Anterior cingulate cortex (tissue), 58 donors: ENCODE measurements at places on chromosomes 6 and 20.
A peak's percentile ranks its signal among the peaks of the same experiment; 100 is the strongest.

GRCh38 chr6:53326372-53327016 lies 22.3 kb downstream of the ELOVL5 start:
- no peak for DNase-seq

DNA sequence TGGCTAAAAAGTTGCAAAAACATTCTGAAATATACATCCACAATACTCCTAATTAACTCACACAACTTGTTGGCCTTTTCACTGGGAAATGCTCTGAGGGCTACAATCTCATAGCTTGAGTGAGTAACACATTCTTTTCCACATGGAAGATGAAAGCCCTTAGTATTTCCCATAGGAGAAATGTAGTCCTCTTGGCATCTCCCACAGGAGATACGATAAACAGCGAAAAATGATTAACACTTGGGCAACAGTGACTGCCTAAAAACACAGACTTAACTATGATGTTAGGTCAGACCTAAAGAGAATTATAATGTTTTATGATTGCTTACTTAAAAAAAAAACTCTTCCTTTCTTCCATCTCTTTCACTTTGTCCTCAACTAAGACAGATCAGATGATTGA lies 9.0 kb downstream of the MYLK4 start:
- DNase-seq, result no peak

DNA sequence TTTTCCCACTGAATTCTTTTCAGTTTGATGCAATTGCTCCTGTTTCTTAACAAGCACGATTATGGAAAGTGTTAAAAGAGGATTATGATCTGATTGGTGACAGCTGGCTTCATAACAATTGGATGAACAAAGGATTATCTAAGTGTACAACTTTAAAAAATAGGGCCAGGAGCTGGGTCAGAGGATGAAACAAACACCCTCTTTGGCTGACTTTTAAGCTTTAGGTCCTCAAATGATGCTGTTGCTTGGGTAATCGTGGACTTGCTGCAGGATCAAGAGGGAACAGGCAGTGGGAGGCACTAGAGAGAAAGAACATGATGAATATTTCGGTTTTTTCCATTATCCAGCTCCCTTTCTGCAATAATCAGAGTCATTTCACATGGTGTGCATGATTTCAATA lies 35.5 kb upstream of the TMX4 start:
- DNase-seq, result no peak

GRCh38 chr6:40620574-40621240 lies 33.5 kb upstream of the LRFN2 start:
- DNase-seq, result no peak

- DNase-seq, result no peak
Observed at GRCh38 chr20:21099751-21100577, 6.2 kb downstream of the LINC00237 start.

- DNase-seq, result no peak
Observed at GRCh38 chr6:132483779-132484679, 28.9 kb downstream of the STX7 start.

GRCh38 chr6:85641522-85641896 lies 1.2 kb downstream of the SYNCRIP start:
- no peak for DNase-seq

GRCh38 chr6:42375007-42375635 lies 76.6 kb downstream of the TRERF1 start:
- DNase-seq, result no peak

DNA sequence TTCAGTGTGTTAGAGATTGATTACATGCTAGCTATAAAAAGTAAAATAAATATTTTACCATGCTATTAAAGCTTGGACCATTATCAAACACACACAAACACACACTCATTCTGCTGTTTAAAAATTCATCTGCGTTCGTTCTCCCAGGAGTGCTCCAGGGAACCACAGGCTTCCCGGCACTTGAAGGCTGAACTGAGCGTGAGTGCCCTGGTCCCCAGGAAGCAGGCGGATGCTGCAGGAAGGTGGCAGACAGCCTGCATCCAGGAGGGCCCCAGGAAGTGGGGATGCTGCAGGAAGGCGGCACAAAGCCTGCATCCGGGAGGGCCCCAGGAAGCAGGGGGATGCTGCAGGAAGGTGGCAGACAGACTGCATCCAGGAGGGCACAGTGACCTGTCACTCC lies 147.2 kb upstream of the SNX9 start:
- DNase-seq, result no peak

DNA sequence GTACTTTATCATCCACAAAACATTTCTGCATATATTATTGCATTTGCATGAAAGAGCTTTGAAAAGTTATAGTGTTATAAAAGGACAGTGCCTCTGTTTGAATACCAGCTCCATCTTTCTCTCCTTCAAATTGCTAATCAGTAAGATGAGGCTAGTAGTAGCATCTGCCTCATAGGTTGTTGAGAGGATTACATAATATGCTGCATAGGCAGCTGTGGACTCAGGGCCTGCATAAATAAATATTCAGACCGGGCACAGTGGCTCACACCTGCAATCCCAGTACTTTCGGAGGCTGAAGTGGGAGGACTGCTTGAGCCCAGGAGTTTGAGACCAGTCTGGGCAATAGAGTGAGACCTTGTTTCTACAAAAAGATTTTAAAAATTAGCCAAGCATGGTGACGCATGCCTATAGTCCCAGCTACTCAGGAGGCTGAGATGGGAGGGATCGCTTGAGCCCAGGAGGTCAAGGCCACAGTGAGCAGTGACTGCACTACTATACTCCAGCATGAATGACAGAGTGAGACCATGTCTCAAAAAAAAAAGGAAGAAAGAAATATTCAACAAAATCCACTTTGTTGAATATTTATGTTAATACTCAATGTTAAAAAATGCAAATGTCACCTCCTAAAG lies 18.3 kb upstream of the SEC63 start:
- no peak for DNase-seq

DNA sequence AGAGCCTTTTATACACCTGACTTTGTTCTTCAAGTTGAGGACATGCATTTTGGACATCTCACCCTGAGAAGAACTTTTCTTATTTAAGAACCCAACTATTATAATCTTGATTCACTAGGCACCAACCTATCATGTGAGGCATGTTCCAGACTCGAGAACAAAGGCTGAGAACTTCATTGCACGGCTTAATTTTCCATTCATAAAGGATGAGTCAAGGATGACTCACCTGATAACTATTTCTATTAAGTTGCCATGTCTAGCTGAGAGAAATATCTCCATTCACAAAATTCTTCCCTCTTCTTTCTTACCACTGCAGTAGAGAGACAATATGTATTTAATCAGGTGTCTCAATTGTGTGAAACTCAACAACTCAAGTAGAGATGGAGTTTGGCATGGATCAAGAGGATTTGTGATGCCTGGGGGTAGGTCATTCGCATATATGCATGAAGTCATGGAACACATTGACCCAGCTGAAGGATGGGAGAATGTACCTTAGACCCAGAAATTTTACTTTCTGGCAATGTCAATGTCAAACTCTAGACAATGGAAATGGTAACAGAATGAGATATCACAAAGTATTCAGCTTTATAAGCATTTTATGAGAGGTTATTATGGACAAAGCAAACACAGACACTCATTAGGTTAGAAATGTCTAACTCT lies 208.7 kb upstream of the PRND start:
- DNase-seq, result no peak

DNA sequence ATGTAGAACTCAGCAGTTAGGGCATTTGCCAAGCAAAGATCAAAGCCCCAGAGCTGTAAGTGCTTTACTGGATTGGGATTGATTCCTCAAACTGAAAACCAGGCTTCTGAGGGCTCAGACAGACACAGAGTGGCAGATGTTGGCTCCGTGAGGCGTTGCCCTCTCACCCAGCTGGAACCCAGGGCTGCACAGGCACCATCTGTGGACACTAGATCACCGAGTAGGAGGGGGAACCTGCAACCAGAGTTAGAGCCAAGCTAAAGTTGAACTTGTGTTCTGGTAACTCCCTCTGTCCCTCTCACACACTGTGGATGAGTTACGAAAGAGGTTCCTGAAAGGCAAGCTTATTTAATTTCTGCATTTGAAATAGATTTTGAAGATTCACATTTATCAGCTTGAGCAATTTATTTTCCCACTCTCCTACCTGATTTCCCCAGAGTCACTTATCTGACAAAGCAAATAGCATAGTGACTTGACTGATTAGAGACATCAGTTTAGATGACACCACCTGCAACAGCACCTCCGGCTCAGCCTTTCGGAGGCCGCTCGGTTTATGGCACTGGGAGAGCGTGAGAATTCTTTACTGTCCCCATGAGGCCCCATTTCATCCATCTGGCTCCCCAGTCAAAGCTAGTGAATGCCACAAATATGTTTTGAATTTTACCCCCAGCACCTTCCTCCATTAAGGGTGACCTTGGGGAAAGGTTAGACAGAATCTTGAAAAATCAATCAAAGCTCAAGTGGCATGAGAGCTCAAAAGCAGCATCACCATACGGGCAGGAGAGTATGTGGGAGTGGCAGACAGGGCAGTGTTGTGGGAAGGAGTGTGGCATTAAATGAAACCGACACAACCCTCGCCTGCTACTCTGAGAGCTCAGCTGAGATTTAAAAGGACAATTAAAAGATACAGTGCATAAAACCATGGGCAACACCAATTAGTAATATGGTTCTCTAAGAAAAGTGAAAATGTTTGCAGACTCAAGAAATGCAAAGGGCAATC lies 48.5 kb downstream of the RPF2 start:
- no peak for DNase-seq

GRCh38 chr6:157640746-157641451 lies 182.1 kb upstream of the SNX9 start:
- DNase-seq, result no peak

DNA sequence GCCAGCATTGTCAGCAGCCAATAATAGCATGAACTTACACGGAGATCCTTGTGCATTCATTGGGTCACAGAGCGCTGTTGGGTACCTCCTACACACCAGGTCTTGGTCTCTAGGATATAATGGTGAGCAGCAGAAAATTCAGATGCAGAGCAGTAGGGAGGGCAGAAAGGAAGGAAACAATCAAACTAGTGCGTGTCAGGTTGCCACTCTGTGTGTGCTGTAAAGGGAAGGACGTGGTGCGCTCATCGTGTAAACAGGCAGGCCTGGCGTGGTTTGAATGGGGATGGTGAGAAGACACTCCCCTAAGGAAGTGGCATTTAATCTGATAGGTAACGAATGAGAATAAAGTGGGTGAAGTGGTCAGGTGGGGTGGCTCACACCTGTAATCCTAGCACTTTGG lies 336.4 kb downstream of the CDH26 start:
- no peak for DNase-seq

GRCh38 chr6:166671434-166672081 lies 44.5 kb upstream of the RPS6KA2 start:
- DNase-seq, result no peak

GRCh38 chr6:1739680-1740079 lies 130.0 kb downstream of the FOXC1 start:
- no peak for DNase-seq

GRCh38 chr20:47971058-47971791 lies 185.9 kb upstream of the SULF2 start:
- no peak for DNase-seq

DNA sequence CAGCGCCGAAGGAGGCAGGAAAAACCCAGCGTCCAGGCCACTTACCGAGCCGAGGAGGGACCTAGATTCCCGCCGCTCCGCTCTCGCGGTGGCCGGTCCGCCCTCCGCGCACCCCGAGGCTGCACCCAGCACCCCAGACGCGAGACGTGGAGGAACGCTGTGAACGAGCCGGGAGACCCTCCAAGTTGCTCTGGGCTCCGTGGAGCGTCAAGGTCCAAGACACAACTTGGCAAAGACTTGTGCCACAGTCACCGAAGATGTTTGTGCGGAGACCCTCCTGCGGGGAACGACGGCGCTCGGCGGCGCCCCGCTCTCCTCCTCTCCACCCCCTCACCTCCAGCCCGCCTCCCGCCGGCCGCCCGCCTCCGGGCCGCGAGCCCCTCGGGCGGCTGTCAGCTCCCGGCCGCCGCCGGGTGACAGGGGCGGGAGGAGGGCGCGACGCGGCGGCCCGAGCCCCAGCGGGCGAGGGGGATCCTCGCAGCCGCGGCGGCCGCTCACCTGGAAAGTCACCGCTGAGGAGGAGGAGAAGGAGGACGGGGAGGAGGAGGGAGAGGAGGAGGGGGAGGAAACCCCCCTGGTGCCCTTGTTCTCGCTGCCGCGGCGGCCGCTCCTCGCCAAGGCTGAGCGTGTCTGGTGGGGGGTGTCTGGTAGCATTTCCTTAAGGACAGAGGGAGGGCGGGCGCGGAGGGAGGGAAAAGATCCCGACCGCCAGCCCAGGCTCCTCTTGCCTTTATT lies 637 bp upstream of the HIVEP2 start:
- DNase-seq, result peak; percentile 73

DNA sequence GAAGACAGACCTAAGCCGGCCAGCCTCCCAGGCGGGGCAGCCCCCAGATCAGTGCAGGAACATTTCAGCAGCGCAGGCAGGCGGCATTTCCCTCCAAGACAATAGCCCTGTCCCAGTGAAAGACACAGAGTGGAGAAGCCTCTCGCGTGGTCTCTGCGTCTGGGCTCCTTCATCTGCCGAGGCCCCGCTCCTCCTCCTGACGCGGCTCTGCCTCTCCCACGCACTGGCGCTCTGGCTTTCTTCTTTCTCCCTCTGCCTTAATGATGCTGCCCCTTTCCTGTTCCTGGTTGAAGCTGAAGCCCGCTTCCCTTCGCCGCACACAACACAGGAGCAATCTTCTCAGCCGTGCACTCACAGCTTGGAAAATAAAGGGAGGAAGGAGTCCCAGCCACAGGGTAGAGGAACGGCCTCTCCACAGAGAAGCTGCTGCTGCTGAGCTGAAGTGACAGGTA lies 347.5 kb downstream of the CDH4 start:
- DNase-seq, result no peak

GRCh38 chr6:63816982-63817436 lies 181.4 kb downstream of the PHF3 start:
- no peak for DNase-seq

- DNase-seq, result no peak
Observed at GRCh38 chr20:48608756-48609155, 219.0 kb downstream of the PREX1 start.

- no peak for DNase-seq
Observed at GRCh38 chr6:104639668-104640067, 220.1 kb downstream of the HACE1 start.

DNA sequence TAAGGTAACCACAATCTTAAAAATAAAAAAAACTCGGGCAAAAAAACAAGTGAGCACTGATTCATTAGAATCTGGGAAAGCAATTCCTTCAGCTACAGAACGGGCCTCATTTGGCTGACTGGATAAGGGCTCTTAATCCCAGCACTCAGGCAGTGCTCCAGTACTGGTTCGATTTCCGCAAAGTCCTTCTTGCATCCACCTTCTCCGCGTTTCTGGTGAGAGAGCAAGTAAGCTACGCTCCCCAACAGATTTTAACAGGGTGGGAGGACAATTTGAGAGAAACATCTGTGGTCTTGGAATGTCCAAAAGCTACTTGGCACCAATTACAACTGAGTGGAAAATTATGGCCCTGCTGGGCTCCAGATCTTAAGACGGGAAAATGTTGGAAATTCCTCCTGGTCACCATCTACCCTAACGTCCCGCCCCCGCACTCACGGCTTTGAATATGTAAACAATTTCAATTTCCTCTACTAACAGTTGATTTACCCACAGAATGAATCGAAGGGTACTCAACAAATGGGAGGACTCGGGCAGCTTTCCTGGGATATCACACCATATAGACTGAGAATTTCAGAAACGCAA lies 18.1 kb upstream of the ZSCAN9 start:
- no peak for DNase-seq
